ENCODE measurements at places on chromosomes 5 and 9.

DNA sequence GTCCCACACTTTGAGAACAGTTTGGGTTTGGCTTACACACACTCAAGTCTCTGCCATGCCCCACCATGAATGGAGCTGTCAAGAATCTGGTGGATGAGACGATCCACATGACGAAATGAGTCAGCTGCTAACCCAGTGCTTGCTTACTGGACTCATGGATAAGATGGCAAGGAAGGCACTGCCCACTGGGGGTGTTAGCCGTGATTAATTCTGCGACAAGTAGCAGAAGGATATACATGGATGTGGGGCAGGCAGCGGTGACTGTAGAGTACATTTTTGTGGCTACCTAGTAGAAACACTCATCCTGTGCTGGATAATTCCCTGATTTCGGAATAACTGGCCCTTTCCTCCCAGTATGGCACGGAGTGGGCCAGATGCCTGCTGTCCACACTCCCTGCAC lies 77.5 kb downstream of the SPATA31C2 start:
- peaks cover 3% of the 10 kb centered on the region for H3K4me1 ChIP-seq
- DNase-seq, result no peak
- H3K36me3 ChIP-seq, result no peaks in the 10 kb centered on the region
- no peak overlapping the region for H3K27ac ChIP-seq
- H3K27me3 ChIP-seq, result peaks cover 15% of the 10 kb centered on the region

DNA sequence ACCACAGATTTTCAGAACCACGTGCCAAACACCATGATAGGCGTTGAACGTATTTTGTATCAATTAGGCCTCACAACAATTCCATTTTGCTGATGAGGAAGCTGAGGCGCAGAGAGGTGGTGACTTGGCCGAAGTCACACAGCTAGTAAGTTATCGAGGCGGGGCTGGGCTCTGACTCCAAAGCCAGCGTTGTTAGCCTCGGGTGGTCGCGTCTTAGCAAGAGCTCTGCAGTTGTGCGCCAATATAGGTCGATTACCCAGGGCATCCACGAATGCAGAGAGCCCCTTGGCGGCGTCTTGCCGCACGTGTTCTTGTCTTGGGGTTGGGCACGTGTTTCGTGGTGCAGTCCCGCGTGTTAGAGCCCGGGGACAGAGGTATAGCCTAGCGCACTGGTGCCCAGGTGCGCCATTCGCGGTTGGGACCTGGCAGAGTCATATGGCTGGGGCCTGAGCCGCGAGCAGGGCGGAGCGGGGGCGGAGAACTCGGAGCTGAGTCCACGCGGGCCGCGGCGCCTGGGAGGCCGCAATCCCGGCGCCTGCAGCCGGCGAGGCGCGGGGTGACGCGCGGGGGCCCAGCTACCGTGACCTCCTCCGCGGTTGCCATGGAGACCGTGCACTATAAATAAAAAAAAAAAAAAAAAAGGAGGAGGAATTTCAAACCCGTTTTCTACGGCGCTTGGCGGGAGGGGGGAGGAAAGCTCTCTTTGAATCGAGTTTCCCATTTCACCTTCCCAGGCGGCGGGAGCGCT lies 62.3 kb downstream of the CXXC5 start:
- peak overlapping the region; percentile 49 for H3K4me3 ChIP-seq
- DNase-seq, result peak; percentile 55
- H3K36me3 ChIP-seq, result no peaks in the 10 kb centered on the region
- peaks cover 25% of the 10 kb centered on the region for H3K27me3 ChIP-seq

GRCh38 chr5:117776977-117777376 lies 1202.4 kb upstream of the SEMA6A start:
- H3K4me3 ChIP-seq, result no peak overlapping the region
- H3K27me3 ChIP-seq, result no peaks in the 10 kb centered on the region
- H3K4me1 ChIP-seq, result no peaks in the 10 kb centered on the region
- no peak for DNase-seq
- no peak overlapping the region for H3K27ac ChIP-seq

GRCh38 chr9:116155698-116156039 lies 2.1 kb downstream of the PAPPA start:
- H3K36me3 ChIP-seq, result no peaks in the 10 kb centered on the region
- H3K4me3 ChIP-seq, result no peak overlapping the region
- H3K27me3 ChIP-seq, result peaks cover 70% of the 10 kb centered on the region
- no peak for DNase-seq
- no peak overlapping the region for H3K27ac ChIP-seq

DNA sequence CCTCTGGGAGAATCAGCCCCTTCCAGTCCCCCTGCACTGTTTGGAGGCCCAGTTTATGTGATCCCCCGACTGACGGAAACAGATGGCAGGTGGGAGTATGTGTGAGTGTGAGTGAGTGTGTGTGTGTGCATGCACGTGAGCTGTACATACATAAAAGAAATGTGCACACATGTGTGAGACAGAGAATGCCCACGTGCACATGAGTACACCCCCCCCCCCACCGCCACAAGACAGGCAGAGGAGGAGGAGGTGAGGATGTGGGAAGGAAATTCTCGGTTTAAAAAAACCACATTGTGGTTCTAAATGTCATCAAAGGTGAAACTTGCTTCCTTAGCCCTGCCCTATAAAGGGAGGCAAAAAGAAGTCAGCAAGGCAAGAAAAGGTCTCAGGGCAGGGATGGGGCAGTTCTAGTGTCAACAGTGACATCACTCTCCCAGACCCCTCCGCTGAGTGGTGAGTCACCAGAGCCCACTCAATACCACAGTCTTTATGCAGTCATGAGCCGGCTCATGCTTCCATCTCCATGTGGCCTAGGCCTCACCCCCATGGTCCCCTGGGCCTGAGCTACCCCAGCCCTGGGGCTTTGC lies 79.2 kb upstream of the HSPA9 start:
- peaks cover 21% of the 10 kb centered on the region for H3K4me1 ChIP-seq
- H3K36me3 ChIP-seq, result no peaks in the 10 kb centered on the region
- H3K27ac ChIP-seq, result peak overlapping the region; percentile 50
- H3K4me3 ChIP-seq, result no peak overlapping the region
- peaks cover 94% of the 10 kb centered on the region for H3K27me3 ChIP-seq
- DNase-seq, result peak; percentile 79

GRCh38 chr5:8295141-8295540 lies 426.2 kb downstream of the MTRR start:
- H3K27ac ChIP-seq, result no peak overlapping the region
- H3K27me3 ChIP-seq, result no peaks in the 10 kb centered on the region
- no peaks in the 10 kb centered on the region for H3K4me1 ChIP-seq
- no peak overlapping the region for H3K4me3 ChIP-seq
- no peak for DNase-seq

GRCh38 chr5:80083101-80083890 lies 48.1 kb downstream of the THBS4 start:
- peak overlapping the region; percentile 64 for H3K4me3 ChIP-seq
- no peaks in the 10 kb centered on the region for H3K27me3 ChIP-seq
- H3K27ac ChIP-seq, result peak overlapping the region; percentile 82

- peaks cover 2% of the 10 kb centered on the region for H3K27me3 ChIP-seq
- H3K36me3 ChIP-seq, result no peaks in the 10 kb centered on the region
- no peak for DNase-seq
- no peak overlapping the region for H3K27ac ChIP-seq
- no peaks in the 10 kb centered on the region for H3K4me1 ChIP-seq
These were observed 75.9 kb upstream of the ADAMTSL1 start for GRCh38 chr9:18398038-18398437.

DNA sequence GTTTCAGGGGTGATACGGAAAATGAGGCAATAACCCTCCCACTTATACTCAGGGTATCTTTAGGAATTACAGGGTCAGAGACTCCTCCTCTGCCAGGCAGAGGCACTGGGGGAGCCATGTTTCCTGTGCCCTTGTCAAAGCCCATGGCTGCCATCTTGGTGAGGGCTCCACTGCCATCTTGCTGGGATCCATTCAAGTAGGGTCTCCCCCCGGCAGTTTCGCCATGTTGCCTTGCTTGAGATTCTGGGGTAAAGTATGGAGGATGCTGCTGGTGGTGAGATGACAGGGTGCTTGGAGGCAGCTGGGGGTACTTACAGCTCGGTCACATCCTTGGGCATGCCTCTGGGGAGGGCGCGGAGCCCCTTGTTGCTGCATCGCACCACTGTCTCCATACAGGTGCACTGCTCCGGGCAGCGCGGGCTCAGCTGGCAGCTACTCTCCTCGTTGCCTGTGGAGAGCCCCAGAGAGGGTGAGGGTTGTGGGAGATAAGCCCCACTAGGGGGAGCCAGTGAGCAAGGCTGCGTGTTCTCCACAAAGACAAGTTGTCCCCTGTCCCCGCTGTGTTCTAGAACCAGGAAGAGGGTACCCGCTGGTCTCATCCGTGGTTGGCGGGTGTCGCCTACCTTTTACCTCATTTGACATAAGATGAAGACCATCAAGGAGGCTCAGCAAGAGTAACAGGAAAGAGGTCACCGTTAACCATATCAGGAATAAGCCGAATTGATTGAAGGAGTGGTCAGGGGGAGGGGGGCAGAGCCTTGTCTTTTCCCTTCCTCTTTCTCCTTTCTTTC lies 169.0 kb upstream of the PANK3 start:
- no peak overlapping the region for H3K27ac ChIP-seq
- H3K4me1 ChIP-seq, result no peaks in the 10 kb centered on the region
- DNase-seq, result peak; percentile 43
- no peaks in the 10 kb centered on the region for H3K27me3 ChIP-seq

DNA sequence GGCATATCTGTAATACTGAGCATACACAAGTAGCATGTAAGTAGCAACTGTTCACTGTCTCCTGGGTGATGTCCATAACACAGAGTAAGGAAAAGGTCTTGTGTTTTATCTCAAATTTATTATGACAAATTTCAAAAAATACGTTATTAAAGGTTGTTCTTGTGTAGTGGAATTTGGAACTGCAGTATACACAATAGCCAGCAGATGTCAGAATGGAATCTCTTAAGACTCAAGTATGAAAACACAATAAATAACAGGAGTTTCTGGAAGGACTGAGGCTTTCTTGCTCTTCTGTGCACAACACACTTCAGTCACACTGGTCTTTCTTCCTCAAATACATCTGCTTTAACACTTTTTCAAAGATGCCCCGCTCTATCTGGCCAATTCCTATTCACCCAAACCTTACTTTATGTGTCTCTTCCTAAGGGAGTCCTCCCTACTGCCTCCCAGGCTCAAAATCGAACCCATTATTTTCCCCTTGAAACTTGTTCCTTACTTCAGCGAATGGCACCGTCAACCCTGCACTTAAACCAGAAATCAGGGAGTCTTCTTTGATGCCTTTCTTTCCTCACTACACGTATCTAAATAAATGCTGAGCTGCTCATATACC lies 6.5 kb upstream of the FBXO10 start:
- peaks cover 2% of the 10 kb centered on the region for H3K4me1 ChIP-seq
- H3K27ac ChIP-seq, result peak overlapping the region; percentile 27
- peaks cover 45% of the 10 kb centered on the region for H3K36me3 ChIP-seq
- H3K27me3 ChIP-seq, result no peaks in the 10 kb centered on the region

DNA sequence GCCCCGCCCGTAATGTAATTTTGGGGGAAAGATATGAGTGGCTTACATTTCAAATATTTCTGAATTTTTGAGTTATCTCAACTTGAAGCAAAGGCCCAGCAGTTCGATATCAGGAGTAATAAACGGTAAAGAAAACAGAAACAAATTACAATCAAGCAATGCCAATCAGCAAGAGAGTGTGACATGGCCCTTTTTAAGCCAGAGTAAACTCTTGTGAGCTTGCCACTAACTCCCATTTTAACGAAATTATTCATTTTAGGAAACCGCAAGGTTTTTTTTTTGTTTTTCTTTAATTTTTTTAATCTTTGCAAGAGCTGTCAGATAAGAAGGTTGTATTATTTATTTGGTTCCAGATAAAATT lies 17.6 kb upstream of the CDK7 start:
- peaks cover 15% of the 10 kb centered on the region for H3K36me3 ChIP-seq
- peaks cover 19% of the 10 kb centered on the region for H3K4me1 ChIP-seq
- DNase-seq, result no peak
- H3K27ac ChIP-seq, result peak overlapping the region; percentile 97
- H3K27me3 ChIP-seq, result no peaks in the 10 kb centered on the region

- no peaks in the 10 kb centered on the region for H3K27me3 ChIP-seq
- peaks cover 3% of the 10 kb centered on the region for H3K4me1 ChIP-seq
- no peak for DNase-seq
- H3K27ac ChIP-seq, result no peak overlapping the region
- H3K36me3 ChIP-seq, result no peaks in the 10 kb centered on the region
These were observed 237.1 kb downstream of the DMRTA1 start for GRCh38 chr9:22683700-22684075.

DNA sequence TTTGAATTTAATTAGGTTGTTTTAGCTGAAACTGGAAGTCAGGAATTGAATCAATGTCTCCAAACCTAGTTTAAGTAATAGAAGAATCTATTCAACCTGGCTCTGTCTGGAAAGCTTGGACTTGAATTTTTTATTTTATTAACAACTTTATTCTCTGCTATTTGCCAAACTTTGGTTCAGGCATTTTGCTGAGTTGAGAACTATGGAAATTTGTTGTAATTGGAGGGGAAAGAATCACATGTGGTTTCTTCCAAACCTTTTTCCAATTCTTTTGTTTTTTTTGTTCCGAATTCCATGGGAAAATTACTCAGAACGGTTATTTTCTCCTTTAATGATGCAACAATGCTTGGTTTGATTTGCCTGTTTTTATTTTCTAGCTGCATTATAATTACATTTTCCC lies 98.2 kb upstream of the RPS23 start:
- no peak overlapping the region for H3K27ac ChIP-seq
- H3K27me3 ChIP-seq, result no peaks in the 10 kb centered on the region
- H3K4me1 ChIP-seq, result peaks cover 12% of the 10 kb centered on the region
- H3K36me3 ChIP-seq, result peaks cover 20% of the 10 kb centered on the region
- DNase-seq, result no peak
- no peak overlapping the region for H3K4me3 ChIP-seq

DNA sequence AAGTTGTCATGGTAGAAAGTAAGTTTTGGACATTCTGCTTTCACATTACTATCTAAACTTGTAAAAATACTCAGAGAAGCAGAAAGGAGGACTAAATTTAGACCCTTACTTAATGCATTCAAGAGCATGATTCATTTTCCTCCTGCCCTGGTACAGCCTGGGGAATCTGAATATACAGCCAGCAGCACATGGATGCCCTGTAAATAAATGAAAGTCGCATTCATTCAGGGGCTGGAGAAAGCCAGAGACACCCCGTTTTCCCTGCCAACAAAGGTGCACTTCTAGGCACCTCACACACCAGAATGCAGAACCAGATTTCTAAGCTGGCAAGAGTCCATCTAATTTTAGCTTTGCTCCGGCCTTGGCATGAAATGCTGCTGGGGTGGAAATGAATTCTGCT lies 172.7 kb upstream of the KLF9 start:
- no peak overlapping the region for H3K4me3 ChIP-seq
- no peaks in the 10 kb centered on the region for H3K36me3 ChIP-seq
- no peak for DNase-seq
- H3K4me1 ChIP-seq, result no peaks in the 10 kb centered on the region
- H3K27me3 ChIP-seq, result peaks cover 5% of the 10 kb centered on the region
